ENCODE measurements at places on chromosomes 5 and 9. TPM values are rescaled to one million over a fixed set of nuclear protein-coding genes. Genes with fewer than 3 reads are reported as not detected.

DNA sequence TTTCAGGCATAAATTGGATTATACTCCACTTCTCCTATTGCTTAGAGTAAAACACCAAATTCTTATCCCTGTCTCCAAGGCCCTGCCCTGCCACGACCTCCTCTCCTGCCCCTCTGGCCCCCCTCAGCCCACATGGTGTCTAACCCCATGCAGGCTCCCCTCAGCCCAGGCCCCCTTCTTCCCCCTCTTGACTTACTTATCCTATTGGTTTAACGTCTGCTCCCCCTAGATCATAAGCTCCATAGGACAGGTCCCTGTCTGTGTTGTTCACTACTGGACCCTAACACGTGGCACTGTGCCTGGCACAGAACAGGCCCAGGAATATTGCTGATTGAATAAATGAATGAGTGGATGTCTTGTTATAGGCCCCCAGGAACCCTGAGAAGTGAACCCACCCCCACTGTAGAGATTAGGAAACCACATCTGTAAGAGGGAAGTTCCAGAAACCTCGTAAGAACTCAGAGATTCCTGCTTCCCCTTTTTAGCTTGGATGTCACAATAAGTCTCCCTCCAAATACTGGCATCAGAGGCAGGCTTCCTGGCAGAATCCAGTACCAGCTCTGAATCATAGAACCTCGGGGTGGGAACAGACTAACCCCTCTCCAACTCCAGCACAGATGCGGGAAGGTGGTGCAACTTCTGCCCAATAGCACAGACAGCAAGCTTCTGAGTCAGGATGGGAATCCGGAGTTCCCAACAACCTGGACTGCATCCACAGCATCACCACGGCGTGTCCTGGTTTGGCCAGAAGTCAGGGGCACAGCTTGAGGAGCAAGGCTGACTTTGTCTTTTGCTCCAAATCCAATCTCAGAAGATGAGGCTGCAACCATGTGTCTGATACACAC lies 31.5 kb downstream of the HRH2 start:
- H3K27me3 ChIP-seq = no peaks in the 10 kb centered on the region
- no peak overlapping the region for H3K4me3 ChIP-seq
- peak overlapping the region; percentile 42 for H3K27ac ChIP-seq
- H3K4me1 ChIP-seq = peaks cover 8% of the 10 kb centered on the region
- H3K36me3 ChIP-seq = no peaks in the 10 kb centered on the region

DNA sequence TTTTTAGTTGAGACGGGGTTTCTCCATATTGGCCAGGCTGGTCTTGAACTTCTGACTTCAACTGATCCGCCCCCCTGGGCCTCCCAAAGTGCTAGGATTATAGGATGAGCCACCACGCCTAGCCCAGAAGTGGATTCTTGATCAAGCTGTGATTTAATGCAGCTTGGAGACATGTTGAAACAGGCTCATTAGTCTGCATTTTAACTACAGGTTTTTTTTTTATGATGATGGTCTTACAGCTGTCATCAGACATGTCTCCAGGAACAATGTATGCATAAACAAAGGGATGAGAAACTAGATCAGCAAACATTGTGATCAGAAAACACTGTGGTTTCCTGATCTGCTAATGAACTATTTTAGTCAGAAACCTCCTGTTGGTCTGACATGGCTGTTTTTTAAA lies 30.0 kb upstream of the PLPP1 start:
- no peaks in the 10 kb centered on the region for H3K27me3 ChIP-seq
- H3K4me3 ChIP-seq = no peak overlapping the region
- peaks cover 18% of the 10 kb centered on the region for H3K4me1 ChIP-seq
- no peak for DNase-seq
- no peak overlapping the region for H3K27ac ChIP-seq

DNA sequence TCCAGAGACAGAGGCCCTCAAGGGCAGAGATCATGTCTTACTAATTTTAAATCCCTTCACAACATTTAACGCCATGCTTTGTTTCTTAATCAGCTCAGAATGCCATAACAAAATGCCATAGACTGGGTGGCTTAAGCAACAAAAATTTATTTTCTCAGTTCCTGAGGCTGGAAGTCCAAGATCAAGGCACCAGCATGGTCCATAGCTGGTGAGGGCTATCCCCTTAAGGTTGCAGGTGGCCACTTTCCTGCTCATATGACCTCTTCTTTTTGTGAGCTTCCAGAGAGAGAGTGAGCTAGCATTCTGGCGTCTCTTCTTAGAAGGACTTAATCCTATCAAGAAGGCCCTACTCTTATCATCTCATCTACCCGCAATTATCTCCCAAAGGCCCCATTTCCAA lies 470.3 kb downstream of the ZNF608 start:
- DNase-seq = no peak
- no peaks in the 10 kb centered on the region for H3K36me3 ChIP-seq
- no peak overlapping the region for H3K27ac ChIP-seq
- H3K4me3 ChIP-seq = no peak overlapping the region
- no peaks in the 10 kb centered on the region for H3K27me3 ChIP-seq

FAM221B gene
- not detected for total RNA-seq

TLX3 gene
- total RNA-seq = not detected
